ENCODE measurements at places on chromosomes 4 and X.

GRCh38 chr4:108172231-108172752 is 3.6 kb upstream of the LEF1 start:
- no peak for DNase-seq

GRCh38 chrX:123169247-123169901 is 14.7 kb upstream of the GRIA3 start:
- no peak for DNase-seq

GRCh38 chrX:53732797-53733196 is 46.3 kb upstream of the HUWE1 start:
- DNase-seq: no peak

DNA sequence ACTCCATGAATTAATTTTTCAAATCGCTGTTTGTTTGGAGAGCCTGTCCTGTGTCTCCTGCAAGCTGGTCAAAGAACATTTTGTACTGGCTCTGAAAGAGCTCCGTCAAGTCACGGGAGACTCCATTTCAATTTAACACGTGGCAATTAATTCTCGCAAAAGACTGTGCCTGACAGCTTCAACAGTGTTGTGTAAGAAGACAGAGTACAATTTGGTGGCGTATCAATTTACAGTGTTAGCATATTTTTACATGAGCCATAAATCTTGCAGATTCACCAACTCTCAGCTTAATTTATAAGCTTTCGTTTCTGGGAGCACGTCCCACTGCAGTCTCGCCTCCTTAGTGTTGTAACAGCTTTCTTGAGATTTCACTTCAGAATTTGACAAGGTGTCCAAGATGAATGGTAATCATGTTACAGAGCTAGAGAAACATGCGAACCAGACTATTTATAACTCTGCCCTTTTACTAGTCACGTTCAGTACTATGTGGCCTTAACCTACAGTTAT is 70.8 kb downstream of the RWDD4 start:
- DNase-seq: peak; percentile 27

DNA sequence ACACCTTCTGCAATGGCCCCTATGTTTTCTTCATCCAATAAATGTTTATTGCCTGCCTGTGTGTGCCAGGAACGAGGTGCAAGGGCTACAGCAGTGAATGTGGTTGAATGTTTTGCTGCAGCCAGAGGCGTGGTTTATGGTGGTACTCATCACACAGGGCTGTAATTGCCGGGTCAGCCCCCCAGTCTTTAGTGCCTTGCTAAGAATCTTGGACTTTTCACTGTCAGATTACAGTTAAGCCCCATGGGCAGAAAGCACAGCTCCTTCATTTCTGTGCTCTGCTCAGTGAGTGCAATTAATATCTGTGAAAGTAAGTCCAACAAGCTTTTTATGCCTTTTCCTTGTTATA is 67.8 kb downstream of the TAPT1 start:
- DNase-seq: no peak

Data from HFFc6 (cell line).